ENCODE measurements at places on chromosomes 16 and 17.

- DNase-seq = no peak
Observed at GRCh38 chr17:59327981-59328290, 3.5 kb upstream of the YPEL2 start.

GRCh38 chr17:76383546-76384221 lies 725 bp upstream of the SPHK1 start:
- DNase-seq = no peak

DNA sequence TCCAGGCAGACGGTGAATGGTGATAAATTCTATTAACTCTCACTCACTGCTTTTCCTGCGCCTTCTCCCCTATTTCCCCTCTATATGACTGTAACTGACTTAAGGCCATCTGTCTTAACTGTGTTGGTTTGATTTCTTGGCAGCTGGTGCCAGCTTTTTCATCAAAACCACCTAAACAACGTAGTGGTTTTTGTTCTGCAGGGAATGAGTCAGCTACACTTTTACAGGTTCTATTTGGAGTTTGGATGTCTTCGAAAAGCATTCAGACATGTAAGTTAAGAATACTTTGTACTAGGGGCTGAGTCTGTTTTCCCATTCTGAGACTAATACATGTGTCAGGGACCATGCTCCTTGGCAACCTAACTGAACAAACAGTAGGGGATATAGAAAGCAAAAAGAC lies 8.5 kb downstream of the REXO5 start:
- no peak for DNase-seq

GRCh38 chr16:6684076-6684673 lies 648.5 kb upstream of the RBFOX1 start:
- no peak for DNase-seq

GRCh38 chr16:68538880-68539701 lies at the start of gene ZFP90:
ZFP90 (plus strand) TSS chr16:68539291; CDS start chr16:68539793, 502 bp downstream.
- DNase-seq = no peak

- DNase-seq = no peak
Observed at GRCh38 chr17:82007495-82008257, 15.0 kb downstream of the CENPX start.

DNA sequence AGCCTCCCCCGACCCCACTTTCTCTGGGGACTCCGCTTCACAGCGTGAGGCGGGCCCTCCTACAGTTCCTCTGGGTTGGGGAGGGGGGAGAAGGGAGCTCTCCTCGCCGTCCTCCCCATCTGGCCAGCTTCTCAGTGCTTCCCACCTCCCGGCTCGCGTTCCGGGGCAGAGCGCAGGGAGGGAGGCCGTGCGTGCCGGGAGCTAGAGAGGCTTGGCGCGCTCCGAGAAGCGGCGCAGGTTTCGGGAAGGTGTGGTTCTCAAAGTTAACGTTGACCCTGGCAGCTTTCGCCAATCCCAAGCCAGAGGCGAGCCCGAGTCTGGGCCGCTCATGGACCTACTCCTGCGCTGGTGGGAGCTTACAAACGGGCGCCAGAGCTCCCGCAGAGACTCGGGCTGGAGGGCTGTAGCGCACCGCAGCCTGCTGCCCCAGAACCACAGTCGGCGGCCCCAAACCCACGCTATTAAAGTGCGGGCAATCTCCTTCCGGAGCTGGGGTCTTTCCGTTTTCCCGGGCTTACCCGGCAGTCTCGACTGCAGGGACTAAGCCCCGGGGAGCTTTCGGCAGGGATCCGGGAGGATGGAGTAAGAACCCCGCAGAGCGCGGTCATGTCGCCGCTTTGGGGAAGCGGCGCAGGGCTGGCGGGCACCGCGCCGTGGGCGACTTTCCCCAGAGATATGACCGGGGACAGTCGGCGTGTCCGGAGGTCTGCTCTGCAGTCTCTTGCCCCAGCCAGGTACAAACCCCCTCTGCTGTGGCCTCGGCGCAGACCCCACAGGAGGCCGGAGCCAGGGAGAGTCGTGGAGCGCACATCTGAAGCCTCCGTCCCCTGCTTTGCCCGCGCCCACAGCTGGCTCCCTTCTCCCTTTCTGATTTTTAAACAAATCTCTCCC lies 787 bp downstream of the CDH11 start:
- DNase-seq = no peak

DNA sequence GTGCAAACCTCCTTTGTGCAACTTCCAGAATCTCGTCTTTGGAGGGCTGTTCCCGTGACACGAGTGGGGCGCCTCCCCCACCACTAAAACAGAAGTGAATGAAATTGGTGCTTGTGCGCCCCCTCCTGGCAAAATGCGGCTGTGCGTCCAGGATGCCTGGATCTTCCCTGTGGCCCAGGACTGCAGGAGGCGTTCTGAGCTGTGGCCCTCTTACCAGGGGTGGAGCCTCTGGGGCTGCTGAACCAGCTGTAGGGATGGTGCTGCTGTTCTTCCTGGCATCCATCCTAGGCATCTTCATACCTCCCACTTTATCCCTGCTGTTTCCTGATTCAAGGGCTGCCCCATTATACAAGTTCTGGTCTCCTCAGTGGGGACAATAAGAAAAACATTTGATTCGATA lies 18.5 kb upstream of the NAGLU start:
- no peak for DNase-seq

DNA sequence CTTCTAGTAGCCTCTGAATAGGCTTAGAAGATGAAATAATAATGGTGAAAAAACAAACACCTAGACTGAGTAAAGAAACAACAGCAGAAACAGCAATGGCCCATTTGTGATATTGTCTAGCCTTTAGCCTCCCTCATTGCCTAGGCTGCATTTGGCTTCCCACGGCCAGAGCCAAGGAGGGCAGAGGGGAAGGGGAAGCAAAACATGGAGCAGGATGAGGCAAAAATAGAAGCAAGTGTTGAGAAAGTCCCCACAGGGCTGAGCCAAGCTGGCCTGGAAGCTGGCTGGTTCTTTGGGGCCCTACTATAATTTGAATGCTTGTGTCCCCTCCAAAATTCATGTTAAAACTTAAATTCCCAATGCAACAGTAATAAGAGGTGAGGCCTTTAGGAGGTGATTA lies 60.2 kb upstream of the KSR1 start:
- DNase-seq = no peak

DNA sequence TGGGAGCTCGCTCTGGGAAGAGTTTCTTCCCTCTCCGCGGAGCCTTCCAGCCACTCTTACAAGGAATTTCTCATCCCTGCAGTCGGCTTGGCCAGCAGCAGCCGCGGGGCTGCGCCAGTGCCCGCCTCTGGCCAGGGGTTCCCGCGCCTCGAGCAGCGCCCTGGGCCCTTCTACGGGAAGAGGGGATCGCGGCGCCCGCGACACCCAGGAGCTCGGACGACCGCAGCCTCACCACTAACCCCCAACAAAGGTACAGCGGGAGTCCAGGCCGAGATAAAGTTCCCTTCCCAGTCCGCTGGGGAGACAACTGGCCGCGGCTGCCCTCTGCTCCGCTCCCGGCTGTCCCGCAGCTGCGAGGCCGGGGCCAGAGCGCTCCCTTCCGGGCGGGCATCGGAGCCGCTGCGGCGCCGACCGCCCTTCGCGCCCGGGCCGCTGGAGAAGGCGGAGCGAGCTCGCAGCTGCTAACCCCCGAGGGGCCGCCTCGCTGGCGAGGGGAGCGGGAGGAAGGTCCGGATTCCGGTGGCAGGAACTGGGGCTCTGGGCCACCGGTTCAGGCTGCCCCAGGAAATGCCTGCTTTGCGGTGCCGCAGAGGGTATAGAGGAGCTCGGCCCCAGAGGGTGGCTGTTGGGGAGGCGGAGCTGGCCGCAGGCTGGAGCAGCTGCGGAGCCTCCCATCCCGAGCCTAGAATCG lies 3.6 kb upstream of the HS3ST3B1 start:
- no peak for DNase-seq

GRCh38 chr16:7381671-7382070 lies 49.0 kb downstream of the RBFOX1 start:
- no peak for DNase-seq

DNA sequence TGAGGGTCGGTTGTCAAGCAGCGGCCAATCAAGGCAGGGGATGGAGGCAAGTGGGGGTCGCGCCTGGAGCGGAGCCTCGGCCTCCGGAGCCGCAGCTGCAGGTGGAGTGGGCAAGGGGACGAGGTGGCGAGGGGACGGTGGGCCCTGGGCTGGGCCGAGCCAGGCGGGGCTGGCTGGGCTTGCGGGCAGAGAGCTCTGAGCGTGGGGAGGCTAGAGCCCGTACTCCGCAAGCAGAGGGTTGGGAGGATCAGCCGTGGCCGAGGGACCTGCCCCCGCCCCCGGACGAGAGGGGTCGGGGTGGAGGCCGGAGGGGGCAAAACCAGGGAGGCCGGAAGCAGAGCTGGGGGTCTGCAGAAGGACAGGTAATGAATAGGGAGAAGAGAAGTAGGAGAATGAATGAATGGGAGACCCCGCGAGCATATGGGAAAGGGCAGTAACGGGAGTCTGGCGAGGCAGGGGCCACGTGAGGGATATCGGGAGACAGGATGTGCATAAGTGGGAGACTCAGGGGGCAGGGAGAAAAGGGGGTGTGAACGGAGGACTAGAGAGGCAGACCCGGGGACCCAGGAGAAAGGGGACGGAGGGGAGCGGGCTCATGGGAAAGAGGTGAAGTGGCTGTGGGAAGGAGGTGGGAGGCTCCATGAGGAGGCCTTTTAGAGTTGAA lies at the start of gene KATNB1:
Gene KATNB1 (plus strand): TSS at position 16 of the 664 bp plus-strand sequence. CDS start 1,474 bp downstream, outside the sequence.
- no peak for DNase-seq

- no peak for DNase-seq
Observed at GRCh38 chr17:29364691-29365090, 25.5 kb upstream of the TAOK1 start.

GRCh38 chr17:16435925-16436886 lies 20.8 kb downstream of the TRPV2 start:
- no peak for DNase-seq

- DNase-seq = no peak
Observed at GRCh38 chr17:78925662-78926555, 722 bp upstream of the TIMP2 start.

- no peak for DNase-seq
Observed at GRCh38 chr17:72342061-72342460, 221.2 kb downstream of the SOX9 start.

DNA sequence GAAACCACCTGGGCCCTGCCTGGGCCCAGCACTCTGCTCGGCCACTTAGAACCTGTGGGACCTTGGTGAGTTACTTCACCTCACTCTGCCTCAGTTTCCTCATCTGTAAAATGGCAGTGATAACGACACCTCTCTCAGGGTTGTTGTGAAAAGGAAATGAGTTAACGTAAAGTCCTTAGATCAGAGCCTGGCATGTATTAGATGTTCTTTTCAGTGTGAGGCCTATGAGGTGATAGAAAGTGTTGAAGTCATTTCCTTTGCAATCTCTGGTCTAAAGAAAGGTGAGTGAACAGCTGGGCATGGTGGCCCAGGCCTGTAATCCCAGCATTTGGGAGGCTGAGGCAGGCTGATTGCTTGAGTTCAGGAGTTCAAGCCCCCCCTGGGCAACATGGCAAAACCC lies 51.7 kb upstream of the LGALS9 start:
- no peak for DNase-seq

- no peak for DNase-seq
Observed at GRCh38 chr17:78154903-78155811, 9.0 kb downstream of the C17orf99 start.

DNA sequence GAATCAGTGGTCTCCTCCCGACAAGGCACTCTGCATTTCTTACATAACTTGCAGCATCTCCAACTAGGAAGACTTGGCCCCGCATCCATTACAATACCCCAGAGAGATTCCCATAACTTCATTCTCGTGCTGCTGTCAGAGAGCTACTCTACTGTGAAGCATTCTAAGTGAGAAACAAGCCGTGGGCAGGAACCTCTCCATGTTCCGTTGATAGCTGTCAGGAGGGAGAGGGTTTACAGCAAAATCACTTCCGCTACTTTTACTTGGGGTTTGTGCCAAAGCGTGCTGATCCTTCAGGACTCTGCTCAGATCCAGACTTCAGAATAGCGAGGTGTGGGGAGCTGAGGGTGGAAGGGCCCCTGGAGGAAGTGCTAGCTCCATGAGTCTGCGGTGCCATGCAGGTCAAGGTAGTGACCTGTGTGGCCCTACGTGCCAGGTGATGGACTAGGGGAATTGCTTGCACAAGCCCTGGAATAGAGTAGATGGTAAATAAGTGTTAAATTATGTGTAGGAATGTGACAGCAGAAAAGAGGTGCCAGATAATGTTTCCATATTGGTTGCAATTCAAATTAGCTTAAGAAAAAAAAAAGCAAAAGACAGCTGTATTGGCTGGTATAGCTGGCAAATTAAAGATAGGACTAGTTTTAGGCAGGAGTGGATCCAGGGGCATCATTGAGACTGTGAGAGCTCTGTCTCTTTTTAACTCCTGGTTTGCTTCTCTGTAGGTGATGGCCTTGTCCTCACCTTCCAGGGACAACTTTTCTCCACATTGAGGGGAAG lies 358.5 kb upstream of the ERCC4 start:
- DNase-seq = no peak

- no peak for DNase-seq
Observed at GRCh38 chr17:62179525-62180161, 114.6 kb upstream of the MED13 start.

DNA sequence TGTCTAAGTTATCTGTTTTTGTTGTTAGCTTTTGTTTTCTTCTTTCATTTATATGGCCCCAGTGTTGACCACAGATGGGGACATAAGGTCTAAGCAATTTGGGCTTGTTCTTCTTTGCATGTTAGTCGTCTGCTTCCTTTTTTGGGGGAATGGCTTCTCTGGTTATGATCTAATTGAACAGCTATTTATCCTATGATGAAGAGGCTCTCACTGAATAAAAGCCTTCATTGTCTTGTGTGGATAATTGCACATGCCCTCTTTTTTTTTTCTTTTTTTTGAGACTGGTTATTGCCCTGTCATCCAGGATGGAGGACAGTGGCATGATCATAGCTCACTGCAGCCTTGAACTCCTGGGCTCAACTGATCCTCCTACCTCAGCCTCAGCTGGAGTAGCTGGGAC lies 13.7 kb downstream of the SMARCE1 start:
- no peak for DNase-seq

DNA sequence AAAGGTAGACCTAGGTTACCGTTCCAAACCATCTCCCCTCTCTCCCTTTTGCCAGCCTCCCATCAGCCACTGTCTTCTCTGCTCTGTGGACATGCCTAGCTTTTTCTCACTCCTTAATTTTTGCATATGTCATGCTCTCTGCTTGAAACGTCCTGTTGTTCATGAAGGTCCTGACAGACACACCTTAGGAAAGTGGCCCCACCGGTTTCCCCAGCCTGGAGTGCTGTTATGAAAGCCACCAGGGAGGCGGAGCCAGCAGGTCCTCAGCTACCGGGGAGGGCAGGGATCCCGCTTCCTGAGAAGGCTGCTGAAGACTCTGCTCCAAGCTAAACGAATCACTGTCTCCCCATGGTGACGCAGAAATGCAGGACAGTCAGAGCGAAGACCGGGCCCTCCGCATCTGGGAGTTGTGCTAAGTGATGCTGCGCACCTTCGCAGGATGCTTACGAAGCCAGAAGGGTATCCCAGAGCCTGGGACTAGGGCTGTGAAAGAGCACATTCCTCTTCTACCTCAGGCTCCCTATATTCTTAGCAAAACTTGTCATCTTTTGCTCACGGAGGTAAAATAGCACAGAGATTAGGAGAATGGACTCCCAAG lies 2.3 kb upstream of the SLC16A11 start:
- DNase-seq = no peak

GRCh38 chr16:86389566-86390328 lies 120.6 kb upstream of the FOXF1 start:
- no peak for DNase-seq

- DNase-seq = no peak
Observed at GRCh38 chr17:77036841-77037381, 103.9 kb upstream of the SEC14L1 start.
